ENCODE measurements at places on chromosomes 13 and 19. TPM values are rescaled to one million over a fixed set of nuclear protein-coding genes. Genes with fewer than 3 reads are reported as not detected.
A peak's percentile ranks its signal among the peaks of the same experiment; 100 is the strongest.

Gene BEST2
- not detected for total RNA-seq

Gene PPM1N
- 4.3 TPM for total RNA-seq

DNA sequence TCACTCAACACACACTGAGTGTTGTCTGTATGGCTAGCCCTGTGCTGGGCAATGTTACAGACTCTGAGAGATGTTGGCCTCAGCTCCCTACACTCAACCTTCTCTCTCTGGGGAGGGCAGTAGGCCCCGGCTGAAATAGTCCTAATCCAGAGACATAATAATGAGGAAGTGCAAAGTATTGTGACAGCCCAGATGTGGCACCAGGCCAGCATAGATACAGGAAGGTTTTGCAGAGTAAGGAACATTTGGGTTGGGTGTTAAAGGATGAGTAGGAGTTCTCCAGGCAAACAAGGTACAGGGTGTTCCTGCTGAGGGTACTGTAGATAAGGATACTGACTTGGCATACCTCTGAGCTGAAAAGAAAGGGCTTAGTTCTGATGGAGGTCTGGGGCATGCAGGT lies 2.4 kb downstream of the LIN7B start:
- ATAC-seq, result no peak

DNA sequence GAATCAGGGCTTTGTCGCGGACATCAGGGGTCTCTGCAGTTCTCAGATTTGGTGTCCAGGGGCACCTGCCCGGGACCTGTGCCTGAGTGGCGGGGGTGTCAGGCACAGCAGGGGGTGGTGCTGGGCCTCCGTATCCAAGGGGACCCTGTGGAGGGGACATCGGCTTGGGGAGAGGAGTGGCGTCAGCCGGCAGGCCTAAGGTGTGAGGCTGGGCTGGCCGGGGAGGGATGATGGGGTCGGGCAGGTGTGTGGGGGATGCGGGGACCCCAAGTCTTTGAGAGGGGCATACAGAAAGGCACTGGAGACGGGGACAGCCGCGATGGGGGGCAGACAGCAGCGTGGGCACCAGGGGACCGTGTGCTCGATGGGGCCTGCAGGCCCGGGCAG lies 2.5 kb downstream of the EFNA2 start:
- no peak for ATAC-seq

- no peak for ATAC-seq
Observed at GRCh38 chr13:78078168-78078567, 159.5 kb upstream of the EDNRB start.

- no peak for ATAC-seq
Observed at GRCh38 chr13:107548338-107548737, 667.0 kb downstream of the LIG4 start.

DNA sequence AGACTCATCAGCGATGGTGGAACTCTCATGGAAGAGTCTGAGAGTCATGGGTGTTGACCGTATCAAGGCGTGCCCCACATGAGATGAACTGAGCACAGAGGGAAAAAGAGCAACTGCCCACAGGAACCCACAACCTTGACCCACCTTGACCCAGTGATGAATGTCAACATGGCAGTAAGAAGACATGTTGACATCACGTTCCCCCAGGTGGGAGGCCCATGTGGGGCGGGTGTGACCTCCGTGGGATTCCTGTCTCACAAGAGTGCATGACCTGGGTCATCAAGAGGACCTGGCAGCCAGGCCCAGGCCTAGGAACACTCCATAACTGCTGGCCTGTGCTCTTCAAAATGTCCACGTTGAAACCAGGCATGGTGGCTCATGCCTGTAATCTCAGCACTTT lies 45.8 kb downstream of the EPS15L1 start:
- ATAC-seq, result no peak

Gene F2RL3
- not detected for total RNA-seq

- no peak for ATAC-seq
Observed at GRCh38 chr19:42281146-42281826, 12.2 kb downstream of the CIC start.

DNA sequence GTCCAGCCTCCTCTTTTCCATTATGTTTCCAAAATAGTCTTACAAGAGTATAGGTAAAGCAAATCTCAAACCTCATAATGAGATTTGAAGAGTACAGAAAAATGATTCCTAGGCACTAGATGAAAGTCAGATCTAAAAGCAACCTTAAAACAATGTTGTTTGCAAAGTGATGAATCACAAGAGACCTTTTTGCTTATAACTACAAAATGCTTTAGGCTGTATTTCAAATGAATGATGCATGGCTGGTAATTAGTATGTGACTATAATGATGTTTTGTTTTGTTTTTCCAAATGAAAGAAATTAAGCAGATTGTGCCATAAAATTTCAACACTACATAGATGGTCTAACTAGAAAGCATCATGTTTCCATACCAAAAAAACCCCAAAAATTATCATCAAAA lies 272.7 kb downstream of the DIAPH3 start:
- ATAC-seq, result no peak

DNA sequence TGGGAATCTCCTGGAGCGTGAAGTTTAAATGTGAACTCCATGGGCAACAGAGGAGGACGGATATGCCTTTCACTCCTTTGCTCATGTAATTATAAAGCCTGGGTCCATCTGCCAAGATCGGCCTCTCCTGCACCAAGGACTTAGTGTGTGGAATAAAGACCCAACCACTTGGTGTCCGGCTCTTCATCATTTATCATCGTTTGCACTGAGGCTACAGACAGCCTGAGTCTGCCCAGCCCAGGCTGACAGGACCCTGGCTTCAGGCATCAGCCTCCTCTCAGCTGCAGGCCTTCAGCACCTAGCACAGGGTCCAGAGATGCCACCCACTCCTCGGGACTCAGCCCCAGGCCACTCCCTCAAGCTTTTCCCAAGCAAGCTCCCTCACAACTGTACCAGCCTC lies 206.8 kb upstream of the IPO5 start:
- ATAC-seq, result no peak

Gene EDDM13
- 1.0 TPM for total RNA-seq

Gene DBP
- total RNA-seq, result 5.3 TPM

- peak; percentile 68 for ATAC-seq
Observed at GRCh38 chr13:28138756-28139470, 568 bp downstream of the PAN3 start.

Gene NALCN
- not detected for total RNA-seq

DNA sequence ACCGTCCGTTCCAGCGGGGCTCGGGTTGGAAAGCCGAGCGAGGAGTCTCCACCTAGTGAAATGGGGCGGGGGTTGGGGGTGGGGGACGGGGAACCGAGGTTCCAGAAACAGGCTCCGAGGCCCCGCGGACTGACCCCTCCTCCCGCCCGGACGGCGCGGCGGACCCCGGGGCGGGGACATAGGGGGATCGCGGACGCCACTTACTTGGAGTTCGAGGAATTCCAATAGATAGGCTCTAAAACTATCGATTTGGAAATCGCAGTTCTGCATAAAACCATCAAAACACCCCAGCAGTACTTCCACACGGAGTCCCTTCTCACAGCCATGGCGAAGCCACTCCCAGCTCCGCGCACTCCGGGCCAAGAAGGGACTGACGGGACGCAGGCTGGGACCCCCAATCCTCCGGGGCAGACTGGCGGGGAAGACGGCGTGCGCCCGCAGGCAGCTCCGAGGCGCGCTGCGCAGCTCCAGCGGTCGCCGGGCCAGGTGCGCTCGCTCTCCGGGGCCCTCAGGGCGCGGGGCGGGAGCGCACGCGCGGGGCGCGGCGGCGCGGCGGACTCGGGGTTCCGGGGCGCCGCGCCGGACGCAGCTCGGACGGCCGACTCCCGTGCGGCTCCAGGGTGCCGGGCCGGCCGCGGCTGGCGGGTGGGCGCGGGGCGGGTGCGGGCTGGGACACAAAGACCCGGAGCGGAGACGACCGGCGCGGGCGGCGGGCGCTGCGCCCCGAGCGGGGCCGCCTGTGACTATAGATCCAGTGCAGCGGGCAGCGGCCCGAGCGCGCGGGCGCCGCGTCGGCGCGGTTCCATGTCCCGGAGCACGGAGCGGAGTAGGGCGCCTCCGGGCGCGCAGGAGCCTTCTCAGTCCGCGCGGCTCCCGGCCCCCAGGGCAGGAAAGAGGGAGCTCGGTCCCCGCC lies 567 bp downstream of the EFNB2 start:
- peak; percentile 26 for ATAC-seq

- ATAC-seq, result no peak
Observed at GRCh38 chr19:33821871-33822270, 25.2 kb downstream of the KCTD15 start.

- no peak for ATAC-seq
Observed at GRCh38 chr19:1361601-1362386, 21.9 kb upstream of the NDUFS7 start.

Gene PRPF31
- total RNA-seq, result 56.4 TPM

GRCh38 chr13:113062691-113063090 lies 42.9 kb upstream of the F7 start:
- no peak for ATAC-seq

DNA sequence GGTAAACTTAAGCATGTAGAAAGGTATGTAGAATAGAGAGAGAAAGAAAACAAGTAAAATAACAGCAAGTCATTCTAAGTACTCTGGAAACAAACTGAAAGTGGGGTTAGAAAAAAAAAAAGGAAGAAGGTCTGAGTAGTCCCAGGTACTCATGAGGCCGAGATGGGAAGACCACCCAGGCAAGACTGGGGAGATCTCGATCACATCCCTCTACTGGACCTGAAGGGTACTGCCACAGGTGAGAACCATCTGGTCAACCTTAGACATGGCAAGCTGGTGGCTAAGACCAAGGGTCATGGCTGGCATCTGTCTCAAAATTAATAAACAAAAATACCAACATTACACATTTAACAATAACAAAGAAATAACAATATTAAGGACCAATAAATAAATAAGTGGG lies 36.3 kb upstream of the ZNF724 start:
- ATAC-seq, result no peak

Gene GZMM
- total RNA-seq, result 30.5 TPM

Gene ADGRE3
- total RNA-seq, result not detected

GRCh38 chr13:47215736-47216135 lies 318.9 kb upstream of the HTR2A start:
- ATAC-seq, result no peak

Gene CRB3
- 2.2 TPM for total RNA-seq

Gene FOXO1
- 32.0 TPM for total RNA-seq

Gene RCBTB2
- total RNA-seq, result 7.7 TPM

GRCh38 chr19:51194527-51195315 lies 30.2 kb upstream of the CD33 start:
- ATAC-seq, result peak; percentile 90

DNA sequence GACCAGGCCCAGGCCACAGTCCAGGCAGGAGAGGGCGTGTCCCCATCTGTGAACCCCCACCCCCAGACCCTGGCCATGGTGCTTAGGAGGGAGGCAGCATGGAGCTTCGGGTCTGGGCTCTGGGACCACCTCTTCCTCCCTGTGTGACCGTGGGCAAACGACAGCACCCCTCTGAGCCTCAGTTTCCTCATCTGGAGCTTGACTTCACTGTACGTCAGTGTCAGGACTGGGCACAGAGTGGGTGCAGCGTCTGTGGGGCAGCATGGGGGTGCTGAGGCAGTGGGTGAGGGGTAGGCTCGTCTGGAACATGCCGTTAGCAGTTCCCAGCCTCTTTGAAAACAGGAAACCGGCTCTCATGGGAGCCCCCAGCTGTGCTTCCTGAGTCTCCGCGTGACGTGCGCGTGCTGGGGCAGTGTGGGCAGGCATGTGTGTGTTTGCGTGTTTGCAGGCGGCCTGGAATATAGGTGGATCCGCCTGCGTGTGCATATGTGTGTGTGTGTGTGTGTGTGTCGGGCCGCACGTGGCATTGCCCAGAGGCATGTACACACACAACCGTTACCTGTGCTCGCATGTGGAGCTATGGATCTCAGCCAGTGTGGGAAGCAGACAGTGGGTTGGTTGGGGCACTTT lies 15.8 kb downstream of the ARRDC2 start:
- ATAC-seq, result peak; percentile 23

DNA sequence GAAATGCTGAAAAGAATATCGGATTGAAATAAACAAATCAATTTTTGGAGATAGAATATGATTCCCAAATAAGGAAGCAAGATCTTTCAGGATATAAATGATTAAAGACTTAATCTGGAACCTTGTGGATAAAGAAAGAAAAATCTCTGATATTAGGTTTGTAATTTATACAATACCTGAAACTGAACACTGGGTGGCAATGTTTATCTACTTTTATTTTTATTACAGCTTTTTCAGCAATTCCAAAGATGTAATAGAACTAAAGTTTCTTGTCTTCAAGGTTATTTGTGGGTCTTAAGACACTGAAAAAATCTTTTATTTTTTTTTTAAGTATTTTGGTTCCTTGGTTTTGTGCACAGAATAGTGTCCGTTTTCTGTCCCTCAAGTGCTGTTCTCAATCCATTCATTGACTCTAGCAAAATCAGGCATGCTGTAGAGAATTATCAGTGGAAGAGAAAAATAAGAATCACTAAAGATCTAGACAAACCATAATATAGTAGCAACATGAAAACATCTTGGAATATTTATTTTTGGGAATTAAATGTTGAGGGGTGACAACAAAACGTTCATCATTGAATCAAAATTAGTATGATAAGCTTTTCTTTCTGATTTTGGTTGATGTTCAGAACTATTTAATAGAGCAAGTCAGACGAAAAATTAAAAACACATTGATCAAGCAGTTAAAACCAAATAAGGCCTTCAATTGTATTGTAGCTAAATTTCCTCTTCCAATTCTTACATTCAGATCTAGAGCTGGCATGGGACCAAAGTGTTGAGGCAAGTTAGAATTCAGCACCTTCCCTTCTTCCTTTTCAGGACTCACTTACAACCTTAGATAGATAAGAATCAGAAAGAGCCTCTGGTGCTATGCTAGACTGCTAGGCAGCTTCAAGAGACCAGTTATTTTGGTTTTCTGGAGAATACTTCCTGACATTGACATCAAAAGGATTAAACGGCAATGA lies 704.4 kb upstream of the PCDH20 start:
- ATAC-seq, result no peak

DNA sequence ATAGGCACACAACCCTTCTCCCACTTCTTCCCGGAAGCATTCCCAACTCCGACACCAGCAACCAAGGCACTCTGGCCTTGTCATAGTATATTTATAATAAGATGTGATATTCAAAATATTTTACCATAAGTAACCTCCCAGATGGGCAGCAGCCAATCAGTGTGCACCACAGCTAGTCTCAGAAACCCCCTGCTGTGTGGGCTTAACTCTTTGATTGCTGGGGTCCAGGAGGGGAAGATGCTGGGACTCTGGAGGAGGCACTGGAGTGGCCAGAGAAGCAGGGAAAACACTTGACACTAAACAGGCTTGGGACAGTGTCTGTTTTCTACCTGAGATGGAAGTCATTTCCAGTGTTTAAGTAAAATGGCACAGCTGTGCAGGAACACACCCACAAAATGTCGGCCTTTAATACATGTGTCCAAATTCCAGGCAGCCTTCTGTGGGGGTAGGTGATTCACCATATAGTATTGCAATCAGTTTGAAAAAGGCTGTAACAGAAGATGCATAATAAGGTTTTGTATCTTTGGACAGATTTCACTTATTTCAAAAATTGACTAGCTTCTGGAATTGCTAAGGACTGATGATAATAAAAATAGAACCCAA lies 100.7 kb downstream of the MBNL2 start:
- ATAC-seq, result no peak

Gene KLK15
- total RNA-seq, result not detected

GRCh38 chr19:29882719-29883105 lies 59.3 kb upstream of the URI1 start:
- ATAC-seq, result no peak

Gene ZNF582
- 1.1 TPM for total RNA-seq

Gene OXGR1
- not detected for total RNA-seq

- no peak for ATAC-seq
Observed at GRCh38 chr19:34259367-34260095, 5.2 kb downstream of the GARRE1 start.
